ENCODE measurements at places on chromosomes 3 and 15.

- DNase-seq = no peak
Measured at GRCh38 chr3:179450901-179451264, 387 bp downstream of the GNB4 start.

DNA sequence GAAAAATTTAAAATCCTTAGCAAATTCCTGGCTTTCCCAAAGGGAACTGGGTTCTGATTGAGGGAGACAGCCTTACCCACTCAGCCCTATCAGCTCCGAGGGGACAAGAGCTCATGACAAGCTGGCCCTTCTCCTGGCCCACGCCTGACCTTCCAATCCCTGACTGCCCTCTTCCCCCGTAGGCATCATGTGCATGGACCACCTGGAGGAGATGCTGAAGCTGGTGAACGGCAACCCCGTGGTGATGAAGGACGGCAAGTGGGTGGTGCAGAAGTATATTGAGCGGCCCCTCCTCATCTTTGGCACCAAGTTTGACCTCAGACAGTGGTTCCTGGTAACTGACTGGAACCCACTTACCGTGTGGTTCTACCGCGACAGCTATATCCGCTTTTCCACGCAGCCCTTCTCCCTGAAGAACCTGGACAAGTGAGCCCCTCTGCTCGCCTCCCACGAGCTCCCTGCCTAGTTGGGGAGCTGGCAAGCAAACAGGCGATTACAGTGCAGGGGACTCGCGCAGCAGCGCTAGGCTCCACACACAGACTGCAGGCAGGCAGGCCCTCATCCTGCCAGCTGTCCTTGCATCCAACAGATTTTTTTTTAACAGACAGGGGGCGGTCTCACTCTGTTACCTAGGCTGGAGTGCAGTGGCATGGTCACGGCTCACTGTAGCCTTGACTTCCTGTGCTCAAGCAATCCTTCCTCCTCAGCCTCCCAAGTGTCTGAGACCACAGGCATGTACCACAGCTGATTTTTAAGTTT lies 16.8 kb downstream of the RPUSD3 start:
- no peak for DNase-seq

DNA sequence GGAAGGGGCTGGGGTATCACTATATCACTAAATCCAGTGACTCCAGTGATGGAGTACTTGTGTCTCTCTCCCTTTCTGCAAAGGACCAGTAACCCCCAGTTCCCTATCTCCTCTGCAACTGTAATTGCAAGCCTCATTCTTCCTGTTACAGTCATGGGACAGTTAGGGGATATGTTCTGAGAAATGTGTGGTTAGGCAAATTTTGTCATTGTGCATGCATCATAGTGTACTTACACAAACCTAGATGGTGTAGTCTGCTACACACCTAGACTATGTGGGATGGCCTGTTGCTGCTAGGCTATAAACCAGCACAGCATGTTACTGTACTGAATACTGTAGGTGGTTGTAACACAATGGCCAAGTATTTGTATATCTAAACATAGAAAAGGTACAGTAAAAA lies 2.2 kb downstream of the VPS8 start:
- no peak for DNase-seq

DNA sequence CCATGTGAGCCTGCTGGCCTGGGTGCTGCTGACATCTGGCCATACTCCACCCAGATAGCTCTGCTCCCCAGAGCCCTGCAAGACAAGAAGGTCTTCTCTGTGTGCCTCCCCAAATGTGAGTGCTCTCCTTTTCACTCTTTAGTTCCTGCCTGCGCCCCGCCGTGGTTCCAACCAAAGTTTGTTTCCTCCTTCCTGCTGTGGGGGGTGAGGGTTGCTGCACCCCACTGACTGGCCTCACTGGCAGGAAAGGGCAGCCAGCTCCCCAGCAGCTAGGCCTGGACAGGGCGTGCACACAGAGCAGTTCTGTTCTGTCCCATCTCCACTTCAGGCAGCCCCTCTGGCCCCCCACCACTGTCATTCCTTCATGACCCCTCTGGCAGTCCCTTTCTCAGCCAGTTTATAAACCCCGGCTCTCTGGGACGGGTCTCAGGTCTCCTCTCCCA lies 5.4 kb upstream of the CCDC174 start:
- no peak for DNase-seq

GRCh38 chr3:145286937-145287336 lies 874.0 kb downstream of the PLOD2 start:
- no peak for DNase-seq

DNA sequence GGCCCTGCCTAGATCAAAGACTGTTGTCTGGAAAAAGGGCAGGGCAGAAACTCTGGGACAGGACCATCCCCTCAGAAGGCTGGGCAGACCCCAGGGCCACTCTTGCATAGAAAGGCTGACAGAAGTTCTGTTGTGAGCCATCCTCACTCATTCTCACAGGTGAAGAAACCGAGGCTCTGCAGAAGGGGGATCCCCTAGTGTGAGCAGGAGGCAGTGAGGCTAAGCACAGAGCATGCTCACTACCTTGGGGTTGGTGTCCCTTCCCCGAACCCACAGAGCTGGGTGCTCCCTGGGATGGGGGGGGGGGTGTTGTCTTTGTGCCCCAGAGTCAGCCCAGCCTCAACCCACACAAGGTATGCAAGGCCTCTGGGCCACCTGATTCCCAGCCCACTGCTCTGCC lies 50.9 kb upstream of the TMEM115 start:
- no peak for DNase-seq

DNA sequence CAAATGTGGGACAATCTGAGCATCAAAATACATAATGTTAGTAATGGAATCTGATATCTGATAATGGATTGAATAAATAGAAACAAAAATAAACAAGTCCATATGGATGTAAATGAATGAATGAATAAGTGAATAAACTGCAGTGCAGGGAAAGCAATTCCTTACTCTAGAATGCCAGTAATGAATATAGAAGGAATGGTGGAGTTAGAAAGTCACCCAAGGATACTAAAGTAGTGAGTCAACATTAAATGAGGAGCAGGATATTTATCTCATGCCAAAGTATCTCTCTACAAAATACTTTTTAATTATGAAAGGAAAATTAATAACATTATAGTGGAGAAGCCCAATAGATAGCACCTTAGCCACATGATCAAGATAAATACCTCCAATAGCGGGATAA lies 300.3 kb downstream of the FEZF2 start:
- DNase-seq = no peak

GRCh38 chr3:71162221-71162620 lies 421.3 kb downstream of the FOXP1 start:
- no peak for DNase-seq

DNA sequence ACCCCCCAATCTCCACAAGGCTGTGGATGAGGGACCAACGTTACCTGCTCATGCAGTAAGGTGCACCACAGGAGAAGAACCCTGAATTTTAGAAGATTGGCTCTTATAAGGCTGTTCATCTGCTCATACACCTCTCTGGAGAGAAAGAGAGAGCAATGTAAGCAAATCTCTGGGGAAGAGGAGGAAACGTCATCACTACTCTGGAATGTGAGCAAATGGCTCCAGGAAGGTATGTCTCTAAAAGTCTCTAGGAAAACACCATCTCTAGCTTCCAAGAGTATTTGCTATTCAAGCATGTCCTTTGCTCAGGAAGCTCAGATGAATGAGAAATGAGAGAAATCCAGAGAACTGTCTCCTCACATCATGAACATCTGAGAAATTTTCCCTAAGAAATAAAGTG lies 235.4 kb downstream of the TBL1XR1 start:
- DNase-seq = no peak

- DNase-seq = no peak
Measured at GRCh38 chr3:78139166-78139565, 1099.3 kb downstream of the ROBO2 start.

GRCh38 chr3:157123621-157124020 lies 36.3 kb downstream of the CCNL1 start:
- no peak for DNase-seq

- no peak for DNase-seq
Measured at GRCh38 chr15:53716909-53717876, 42.3 kb downstream of the WDR72 start.

DNA sequence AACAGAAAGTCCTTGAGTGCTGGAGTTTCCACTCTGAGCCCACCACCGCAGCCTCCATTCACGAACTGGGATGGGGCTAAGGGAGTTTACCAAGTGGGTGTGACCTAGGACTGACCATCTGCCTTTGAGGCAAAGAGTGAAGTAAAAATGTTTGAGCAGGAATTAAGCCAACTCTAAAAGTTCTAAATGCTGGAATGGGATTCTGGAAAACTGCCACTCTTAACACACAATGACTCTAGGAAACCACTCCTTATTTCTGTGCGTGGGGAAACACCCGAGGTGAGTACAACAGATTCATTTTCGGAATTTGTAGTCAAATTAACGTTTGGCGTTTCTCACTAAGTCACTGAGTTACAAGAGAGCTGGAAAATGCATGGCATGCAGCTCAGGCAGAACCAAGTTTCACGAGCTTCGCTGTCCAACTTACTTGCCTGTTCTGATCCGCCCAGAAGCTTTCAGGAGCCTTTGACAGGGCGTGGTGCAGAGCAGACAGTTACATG lies 31.6 kb downstream of the ISL2 start:
- no peak for DNase-seq

DNA sequence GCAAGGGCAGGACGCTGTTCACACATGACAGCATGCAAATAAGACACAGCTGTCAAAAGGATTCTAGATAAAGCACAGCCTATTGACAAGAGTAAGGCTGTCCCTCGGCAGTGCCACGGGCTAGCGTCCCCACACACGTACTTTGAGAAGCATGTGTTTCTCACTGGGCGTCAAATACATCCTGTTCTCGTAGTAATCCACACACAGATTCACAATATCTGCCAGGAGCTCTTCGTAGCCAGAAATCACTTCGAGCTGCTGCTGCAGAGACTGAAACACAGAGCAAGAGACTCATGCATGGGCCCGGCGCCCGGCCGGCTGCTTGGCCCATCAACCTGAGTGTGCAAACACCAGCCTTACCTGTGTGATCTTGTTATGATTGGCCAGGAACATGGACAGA lies 41.1 kb downstream of the CYFIP1 start:
- no peak for DNase-seq

- DNase-seq = no peak
Measured at GRCh38 chr3:184081116-184081830, 15.6 kb upstream of the HTR3E start.

- no peak for DNase-seq
Measured at GRCh38 chr3:127354761-127355160, 66.9 kb upstream of the PRR20G start.

GRCh38 chr3:47250309-47251060 lies 32.1 kb downstream of the KIF9 start:
- no peak for DNase-seq

- no peak for DNase-seq
Measured at GRCh38 chr15:90624278-90624981, 92.7 kb upstream of the BLM start.

DNA sequence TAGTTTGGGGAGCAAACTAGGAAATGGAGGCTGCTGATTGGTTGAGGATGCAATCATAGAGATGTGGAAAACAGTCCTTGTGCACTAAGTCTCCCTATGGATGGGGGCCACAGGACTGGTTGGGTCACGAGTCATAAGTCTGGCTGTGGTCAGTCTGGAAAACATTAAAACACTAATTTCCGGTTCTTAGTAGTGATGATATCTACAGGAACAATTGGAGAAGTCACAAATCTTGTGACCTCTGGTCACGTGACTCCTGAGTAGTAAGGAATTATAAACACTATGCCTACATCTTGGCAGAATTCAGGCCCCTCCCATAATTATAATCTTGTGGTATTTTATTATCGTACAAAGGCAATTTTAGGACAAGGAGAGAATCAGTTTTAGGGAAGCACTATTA lies 317.3 kb upstream of the ARPP21 start:
- no peak for DNase-seq

DNA sequence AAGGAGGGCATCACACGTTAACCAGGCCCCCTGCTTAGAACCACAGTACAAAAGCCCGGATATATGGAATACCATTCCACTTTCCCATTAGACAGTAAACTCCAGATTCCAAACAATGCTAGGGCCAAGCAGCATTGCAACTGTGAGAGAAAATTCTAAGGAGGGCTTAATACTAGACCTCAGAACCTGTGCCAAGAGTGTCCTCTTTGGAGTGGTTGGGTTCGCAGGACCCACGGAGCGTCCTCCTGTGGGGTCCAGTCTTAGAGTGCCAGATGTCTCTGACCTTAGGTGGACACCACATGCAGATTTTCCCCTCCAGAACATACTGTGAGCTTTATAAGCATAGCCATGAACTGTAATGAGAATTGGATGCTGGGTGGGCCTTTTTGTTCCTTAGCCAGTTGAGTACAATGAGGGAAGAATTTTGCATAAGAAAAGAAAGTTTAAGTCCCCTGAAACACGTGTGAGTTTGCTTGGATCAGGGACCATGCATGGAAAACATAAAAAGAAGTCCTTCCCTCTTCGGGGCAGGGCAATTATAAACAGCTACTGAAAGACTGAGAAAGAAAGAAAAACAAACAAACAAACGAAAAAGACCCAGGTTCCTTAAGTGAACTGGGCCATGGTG lies 325.7 kb downstream of the NEK10 start:
- no peak for DNase-seq

DNA sequence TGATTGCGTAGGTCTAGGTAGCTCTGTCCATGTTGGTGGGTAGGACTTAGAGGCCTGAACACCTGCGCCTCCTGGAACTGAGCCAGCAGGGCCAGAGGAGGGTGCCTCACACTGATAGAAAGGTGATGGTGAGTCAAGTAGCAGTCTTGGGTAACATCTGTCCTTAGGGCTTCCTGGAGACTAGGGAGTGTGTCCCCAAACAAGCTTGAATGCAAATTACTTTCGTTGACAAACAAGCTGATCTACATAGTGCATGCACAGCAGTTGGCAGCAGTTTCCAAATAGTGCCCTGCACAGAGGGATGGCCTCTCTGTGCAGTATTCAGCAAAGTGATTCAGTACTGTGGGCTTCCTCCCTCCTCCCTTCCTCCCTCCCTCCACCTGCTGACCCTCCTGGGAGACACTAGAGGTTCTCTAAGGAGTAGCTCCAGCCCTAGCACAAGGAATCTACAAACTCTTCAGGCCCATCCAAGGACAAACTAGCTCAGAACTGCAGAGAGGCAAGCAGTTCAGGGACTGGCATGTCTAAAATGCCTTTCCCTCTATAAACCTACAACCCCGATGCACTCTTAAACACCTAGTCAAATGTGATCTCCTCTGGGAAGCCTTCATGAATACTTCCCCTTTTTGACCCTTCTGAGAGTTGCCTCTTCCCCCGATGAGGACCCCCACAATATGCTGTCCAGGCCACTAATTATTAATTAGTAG lies 61.0 kb downstream of the TLE3 start:
- no peak for DNase-seq

DNA sequence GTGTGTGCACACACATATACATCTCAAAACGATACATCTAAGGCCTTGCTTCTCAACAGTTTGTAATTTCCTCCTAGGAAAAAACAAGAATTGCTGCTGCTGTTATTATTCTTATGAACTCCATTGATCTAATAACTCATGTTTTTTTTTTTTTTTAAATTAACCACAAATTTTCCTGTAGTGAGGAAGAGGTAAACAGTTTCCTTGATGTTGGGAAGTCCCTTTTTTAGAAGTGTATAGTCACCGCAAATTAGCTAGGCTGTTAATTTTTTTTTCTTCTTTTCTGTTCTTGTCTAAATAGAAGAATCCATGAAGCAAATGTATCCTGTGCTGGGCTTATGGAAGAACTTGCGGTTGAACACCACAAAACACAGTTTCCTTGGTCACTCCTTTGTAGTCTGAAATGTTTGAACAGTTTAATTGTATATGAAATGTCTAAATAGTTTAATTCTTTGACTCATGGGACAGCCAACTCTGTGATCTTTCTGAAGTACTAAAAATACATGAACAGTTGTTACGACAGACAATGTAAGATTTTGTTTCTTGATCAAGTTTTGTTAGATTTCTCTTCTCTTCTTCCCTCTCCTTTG lies 64.5 kb downstream of the MITF start:
- no peak for DNase-seq

GRCh38 chr15:86355801-86356200 lies 276.1 kb downstream of the AGBL1 start:
- DNase-seq = no peak

- no peak for DNase-seq
Measured at GRCh38 chr15:88038261-88038660, 218.3 kb downstream of the NTRK3 start.
